ENCODE measurements at places on chromosomes 3 and 15.

DNA sequence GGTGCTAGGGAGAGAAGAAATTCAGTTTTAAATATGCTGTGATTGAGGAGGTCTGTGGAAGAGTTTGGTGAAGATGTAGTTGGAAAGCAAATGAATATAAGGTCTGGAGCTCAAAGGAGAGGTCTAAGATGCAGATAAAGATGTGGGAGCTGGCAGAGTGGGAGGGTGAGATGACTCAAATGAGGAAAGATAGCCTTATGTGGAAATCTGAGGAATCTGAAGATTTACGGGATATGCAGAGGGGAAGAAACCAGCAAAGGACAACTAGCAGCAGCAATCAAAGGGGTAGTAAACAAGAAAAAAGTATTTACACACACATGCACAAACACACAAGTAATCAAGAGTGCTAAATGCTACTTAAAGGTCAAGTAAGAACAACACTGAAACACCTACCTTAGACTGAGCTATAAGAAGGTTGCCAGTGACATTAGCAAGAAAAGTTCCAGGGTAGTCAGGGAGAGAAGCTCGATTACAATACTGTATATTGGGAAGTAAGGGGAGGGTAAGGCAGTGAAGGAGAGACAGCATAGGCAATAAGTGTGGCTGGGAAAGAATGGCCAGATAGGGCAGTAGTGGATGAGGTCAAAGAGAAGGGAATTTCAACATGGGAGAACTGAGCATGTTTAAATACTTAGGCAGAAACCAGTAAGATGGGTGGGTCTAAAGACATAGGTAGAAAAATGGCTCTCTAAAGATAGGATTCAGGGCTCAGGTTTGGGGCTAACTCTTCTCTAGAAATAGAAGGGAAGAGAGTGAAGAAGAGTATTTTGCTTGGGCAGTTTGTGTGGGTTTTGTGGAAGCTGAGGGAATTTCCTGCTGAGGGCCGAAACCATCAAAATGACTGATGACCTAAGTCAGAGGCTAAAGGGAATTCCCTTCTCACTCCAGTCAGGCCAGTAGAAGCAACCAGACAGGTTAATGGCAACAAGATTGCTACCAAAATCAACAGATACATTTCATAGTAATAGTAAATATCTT is 8.9 kb downstream of the CMTM6 start:
- DNase-seq = no peak

DNA sequence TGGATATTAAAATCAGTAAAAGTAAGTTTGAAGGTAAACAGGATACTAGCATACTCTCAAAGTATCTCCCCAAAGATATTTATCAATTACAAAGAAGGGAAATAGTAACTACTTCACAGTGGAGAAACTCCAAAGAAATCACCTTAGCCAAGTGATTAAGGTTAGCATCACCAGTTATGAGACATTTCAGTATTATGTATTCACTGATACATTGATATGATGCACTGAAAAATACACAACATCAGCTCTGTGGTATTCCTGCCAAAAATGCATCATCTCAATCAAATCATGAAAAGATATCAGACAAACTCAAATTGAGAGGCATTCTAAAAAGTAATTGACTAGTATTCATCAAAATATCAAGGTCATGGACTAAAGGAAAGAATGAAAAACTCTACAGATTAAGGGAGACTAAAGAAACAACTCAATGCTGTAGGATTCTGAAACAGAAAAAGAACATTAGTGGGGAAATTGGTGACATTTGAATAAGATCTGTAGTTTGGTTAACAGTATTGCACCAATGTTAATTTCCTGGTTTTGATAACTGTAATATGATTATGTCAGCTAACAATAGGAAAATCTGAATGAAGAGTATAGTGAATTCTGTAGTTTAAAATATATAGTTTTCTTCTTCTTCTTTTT is 215.4 kb downstream of the UACA start:
- DNase-seq = no peak

- no peak for DNase-seq
Measured at GRCh38 chr15:58797505-58797904, 26.4 kb downstream of the MINDY2 start.

GRCh38 chr3:32844914-32845313 is 27.1 kb downstream of the TRIM71 start:
- no peak for DNase-seq

GRCh38 chr3:135503065-135503759 is 462.3 kb upstream of the PPP2R3A start:
- DNase-seq = no peak

DNA sequence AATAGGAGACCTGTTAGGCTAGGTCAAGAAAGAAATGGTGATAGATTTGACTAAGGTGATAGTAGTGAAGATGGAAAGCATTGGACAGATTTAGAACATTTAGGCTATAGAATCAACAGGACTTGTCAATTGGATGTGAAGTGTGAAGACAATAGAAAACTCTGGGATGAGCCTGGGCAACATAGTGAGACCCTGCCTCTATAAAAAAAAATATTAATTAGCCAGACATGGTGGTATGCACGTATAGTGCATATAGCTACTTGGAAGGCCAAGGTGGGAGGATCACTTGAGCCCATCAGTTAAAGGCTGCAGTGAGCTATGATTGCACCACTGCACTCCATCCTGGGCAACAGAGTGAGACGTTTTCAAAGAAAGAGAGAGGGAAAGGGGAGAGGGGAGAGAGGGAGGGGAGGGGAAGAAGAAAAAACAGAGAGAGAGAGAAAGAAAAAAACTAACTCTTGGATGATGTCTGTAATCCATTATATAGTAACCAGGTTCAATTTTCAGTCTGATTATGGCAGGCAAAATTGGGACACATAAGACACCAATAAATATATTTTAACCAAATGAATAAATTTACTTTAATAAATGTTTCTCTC is 9.6 kb downstream of the SENP8 start:
- DNase-seq = no peak

- no peak for DNase-seq
Measured at GRCh38 chr3:117553461-117553860, 843.9 kb downstream of the TUSC7 start.

DNA sequence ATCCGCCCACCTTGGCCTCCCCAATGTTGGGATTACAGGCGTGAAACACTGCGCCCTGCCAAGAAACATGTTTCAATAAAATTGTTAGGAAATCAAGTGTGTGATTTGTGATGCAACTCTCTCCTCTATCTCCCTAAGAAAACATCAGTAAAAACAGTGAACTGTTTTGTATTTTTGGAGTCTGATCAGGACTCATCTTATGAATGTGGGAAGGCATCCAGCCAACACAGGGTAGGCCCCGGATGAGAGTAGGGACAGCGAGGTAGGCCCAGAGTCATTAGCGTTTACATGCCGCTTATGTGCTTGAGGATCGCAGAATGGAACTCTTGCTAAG is 884 bp upstream of the GLYCTK start:
- DNase-seq = no peak

GRCh38 chr3:149188494-149188893 is 33.1 kb downstream of the CP start:
- no peak for DNase-seq

- DNase-seq = no peak
Measured at GRCh38 chr3:159158213-159158612, 356.4 kb downstream of the MFSD1 start.

Measured in hematopoietic multipotent progenitor cell treated with erythropoietin and hydrocortisone succinate and interleukin-3 and kit ligand, for 6 days (in vitro differentiated cells).